ENCODE measurements at places on chromosomes 3 and 15.

GRCh38 chr15:71084264-71084663 is 31.0 kb upstream of the THSD4 start:
- DNase-seq, result no peak

DNA sequence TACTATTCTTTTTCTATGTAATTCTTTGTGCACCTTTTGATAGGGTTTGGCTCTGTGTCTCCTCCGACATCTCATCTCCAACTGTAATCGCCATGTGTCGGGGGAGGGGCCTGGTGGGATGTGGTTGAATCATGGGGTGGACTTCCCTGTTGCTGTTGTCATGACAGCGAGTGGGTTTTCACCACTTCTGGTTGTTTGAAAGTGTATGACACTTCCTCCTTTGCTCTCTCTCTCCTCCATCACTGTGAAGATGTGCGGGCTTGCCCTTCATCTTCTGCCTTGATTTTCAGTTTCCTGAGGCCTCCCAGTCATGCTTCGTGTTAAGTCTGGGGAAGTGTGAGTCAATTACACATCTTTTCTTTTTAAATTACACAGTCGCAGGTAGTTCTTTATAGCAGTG is 225.8 kb upstream of the DPPA4 start:
- DNase-seq, result no peak

DNA sequence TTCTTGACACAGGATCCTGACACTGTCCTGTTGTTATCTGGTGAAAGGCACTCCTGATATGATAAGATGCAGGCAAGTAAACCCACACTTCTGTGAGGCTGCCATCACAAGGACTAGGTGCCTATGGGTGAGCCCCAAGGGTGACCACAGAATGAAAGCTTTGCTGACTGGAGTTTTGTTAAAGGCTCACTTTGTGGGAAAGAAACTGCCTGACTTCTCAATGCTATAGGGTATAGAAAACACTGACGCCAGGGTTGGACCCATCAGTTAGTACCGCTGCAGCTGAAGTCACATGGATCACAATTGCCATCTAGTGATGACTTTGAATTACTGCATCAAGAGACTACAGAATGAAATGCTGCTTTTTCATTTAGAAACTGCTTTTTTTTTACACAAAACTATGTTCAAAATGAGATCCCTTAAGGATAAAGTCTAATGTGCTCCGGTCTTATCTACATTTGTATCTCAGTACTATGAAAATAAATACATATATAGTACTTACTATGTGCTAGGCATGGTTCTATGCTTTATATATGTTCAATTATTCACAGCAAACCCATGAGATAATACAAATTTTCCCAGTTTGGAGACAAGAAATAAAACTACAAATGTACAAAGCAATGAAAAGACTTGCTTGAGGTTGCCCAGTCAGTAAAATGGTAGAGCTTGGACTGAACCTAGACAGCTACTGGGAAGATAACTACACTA is 64.2 kb upstream of the CMSS1 start:
- DNase-seq, result peak; percentile 70

DNA sequence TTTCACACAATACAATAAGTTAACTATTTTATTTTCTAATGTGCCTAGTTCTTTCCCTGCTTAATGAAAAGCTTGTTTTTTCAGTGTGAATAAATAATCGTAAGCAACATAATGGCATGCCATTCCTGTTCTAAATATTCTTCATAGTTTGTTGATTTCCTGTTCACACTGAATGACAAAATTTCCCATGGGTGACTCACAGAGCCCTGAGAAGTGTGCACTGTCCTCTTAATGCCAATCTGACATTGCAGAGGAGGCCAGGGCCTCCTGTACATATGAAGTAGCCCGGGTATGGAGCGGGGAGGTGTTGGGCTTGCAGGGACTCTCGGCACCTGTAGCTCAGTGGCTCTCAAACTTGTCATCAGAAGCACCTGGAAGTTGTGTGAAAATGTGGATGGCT is 24.3 kb downstream of the CCR3 start:
- DNase-seq, result no peak

GRCh38 chr15:51884517-51885236 is 55.2 kb downstream of the TMOD3 start:
- no peak for DNase-seq

DNA sequence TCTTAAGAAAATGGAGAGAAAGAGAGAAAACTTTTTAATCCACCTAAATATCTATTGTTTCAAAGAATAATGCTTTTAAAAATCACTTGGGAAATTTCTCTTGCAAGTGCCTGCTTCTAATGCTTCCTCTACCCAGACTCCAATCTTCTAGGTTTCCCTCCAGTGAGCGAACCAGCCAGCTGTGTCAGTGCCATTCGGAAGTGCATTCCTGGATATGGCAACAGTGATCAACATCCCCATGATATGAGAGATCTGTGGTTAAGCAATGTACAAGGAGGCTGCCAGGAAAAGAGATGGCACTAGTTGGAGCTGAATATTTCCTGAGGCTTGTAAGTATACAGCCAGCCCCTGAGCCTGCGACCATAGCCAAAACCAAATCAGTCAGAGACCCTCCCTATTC is 53.3 kb upstream of the KCNMB2 start:
- DNase-seq, result no peak

DNA sequence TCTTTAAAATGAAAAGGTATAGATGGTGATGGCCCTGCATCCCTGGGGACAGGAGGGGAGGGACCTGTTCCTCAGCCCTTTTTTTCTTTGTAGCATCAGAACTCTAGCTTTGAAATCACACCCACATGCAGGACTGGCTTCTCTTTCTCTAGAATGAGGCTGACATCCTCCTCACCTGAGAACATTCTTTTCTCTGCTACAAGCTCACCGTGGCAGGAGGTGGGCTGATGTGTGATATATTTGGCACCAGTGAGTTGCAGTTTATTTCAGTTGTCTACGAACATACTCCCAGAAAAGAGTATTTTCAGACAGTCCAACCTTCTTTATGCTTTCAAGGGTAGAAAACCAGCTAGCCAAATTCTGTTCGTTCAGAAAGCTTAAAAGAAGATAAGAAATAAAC is 43.6 kb upstream of the RARB start:
- no peak for DNase-seq

DNA sequence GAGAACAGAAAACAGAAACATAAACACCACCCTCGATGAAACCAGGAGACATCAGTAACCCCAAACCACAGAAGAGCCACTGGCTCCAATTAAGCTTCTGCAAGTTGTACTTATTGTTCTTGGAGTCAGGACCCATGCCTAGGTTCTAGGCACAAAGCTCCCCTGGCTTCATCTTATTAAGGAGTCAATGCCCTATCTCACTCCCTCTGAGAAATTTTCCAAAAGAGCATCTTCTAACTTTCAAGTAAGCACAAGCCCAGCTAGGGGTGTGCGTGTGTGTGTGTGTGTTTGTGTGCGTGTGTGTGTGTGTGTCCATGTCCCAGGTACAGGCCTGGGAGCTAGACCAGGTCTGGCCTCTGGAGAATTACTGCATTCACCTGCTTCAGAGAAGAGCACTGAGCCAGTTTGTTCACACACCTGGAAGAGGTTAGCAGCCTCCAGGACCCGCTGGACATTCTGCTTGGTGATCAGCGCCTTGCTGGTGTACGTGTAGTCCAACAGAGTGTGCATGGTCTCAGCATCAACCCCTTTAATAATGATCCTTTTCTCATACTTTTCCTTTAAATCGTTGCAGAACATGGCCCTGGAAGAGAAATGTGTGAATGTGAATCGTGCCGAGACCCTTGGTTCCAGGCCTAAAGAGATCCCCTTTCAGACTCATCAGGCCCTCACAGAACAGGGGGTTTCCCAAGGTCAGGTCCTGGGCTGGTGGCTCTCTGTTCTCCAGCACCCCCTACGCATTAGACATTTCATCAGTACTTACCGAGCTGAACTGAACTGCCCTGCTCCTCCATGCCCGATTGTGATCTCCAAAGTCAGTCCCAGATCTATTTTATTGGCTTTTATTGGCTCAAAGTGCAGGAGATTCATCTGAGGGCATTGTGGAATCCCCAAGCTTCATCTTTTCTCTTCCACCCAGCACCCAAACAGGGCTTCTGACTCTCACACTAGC is 27.8 kb downstream of the KLHL6 start:
- DNase-seq, result no peak

DNA sequence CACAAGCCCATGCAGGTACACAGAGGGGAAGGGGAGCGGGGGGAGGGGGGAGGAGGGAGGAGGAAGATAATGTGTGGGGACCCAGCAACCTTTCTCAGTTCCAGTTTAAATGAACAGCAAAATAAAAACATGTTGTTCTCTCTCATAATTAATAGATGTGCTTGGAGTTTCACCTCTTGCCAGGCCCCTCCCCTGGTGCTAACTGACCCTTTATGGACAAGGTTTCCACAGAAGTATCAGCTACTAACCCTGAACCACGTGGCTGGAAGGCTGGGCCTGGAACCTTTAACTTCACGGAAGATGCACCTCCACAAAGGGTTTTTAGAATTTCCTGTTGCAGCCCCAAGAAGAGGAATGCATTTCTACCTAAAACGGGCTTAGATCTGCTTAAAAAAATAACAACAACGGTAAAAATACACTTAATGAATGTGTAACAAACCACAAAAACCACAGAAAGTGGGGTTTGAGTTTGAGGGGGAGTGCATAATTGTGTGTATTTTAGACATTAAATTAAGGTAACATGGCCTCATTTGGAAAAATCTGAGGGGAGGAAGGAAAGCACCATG is 14.8 kb upstream of the SMAD3 start:
- DNase-seq, result no peak

DNA sequence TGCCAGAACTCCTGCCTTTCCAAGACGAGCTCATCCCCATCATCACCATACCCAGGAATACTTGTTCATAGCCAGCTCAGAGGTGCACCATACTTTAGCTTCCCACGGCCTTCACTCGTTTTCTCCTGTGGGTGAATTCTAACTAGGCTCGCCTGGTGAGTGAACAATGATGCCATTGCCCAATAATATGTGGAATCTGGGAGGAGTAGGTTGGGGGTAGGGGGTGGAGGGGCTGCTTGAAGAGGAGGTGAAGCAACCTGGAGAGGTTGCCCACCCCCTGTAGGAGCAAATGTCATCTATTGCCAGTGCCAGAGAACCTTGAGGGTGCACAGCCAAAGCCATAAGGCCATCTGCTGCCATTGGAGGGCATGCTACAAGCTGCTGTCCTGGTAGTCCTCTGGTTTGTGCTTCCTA is 592 bp upstream of the ZNF445 start:
- DNase-seq, result no peak

- no peak for DNase-seq
These were observed 157.6 kb upstream of the VEPH1 start for GRCh38 chr3:157660847-157661246.

- no peak for DNase-seq
These were observed 667.4 kb downstream of the NTRK3 start for GRCh38 chr15:87589134-87589533.

DNA sequence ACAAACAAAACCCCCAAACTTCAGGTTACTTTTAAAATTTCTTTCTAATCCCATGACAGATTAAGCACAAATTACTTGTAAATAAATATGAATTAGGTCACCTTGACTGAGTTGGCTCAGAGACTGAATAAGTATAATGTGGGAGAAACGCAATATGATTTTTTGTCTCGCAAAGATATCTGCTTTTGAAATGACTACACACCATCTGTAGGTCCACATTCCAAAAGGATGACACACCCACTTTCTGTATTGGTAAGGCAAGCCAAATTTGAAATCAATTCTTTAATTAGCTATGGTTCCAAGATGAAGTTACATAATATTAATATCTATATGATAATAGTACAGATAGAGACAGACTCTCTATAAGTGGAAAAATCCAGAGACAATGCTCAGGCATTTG is 66.9 kb upstream of the CSPG5 start:
- DNase-seq, result no peak

GRCh38 chr3:56424885-56425284 is 43.4 kb downstream of the ERC2 start:
- no peak for DNase-seq

GRCh38 chr3:126732281-126733060 is 28.4 kb downstream of the CHCHD6 start:
- DNase-seq, result no peak

GRCh38 chr15:100835636-100836035 is 44.0 kb upstream of the ALDH1A3 start:
- DNase-seq, result no peak

- no peak for DNase-seq
These were observed 249.9 kb downstream of the CACNA2D3 start for GRCh38 chr3:54372232-54372631.

Measured in T47D (cell line).